ENCODE measurements at places on chromosomes 13 and 19.

DNA sequence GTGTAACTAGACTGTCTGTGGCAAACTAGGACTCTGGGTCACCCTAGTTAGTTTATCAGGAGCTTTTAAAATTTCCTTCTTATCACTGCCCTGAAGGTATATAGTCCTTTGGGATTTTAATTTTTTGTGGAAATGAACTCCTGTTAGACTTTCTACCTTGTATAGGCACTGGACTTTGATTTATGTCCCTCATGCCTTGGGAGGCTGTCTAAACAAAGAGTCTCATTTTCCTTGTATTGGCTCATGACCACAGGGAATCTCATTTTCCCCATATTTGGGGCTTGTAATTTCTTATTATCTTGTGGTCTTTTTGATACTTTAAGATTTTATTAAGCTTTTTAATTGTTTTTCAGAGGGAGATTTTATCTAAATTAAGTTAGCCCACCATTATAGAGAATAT, 21.4 kb downstream of the KCTD4 start:
- DNase-seq, result no peak

- no peak for DNase-seq
These were observed 10.7 kb downstream of the TPGS1 start for GRCh38 chr19:517721-518597.

- no peak for DNase-seq
These were observed 33.9 kb upstream of the FAM216B start for GRCh38 chr13:42747399-42747873.

GRCh38 chr13:80665792-80666333, 324.9 kb upstream of the SPRY2 start:
- no peak for DNase-seq

DNA sequence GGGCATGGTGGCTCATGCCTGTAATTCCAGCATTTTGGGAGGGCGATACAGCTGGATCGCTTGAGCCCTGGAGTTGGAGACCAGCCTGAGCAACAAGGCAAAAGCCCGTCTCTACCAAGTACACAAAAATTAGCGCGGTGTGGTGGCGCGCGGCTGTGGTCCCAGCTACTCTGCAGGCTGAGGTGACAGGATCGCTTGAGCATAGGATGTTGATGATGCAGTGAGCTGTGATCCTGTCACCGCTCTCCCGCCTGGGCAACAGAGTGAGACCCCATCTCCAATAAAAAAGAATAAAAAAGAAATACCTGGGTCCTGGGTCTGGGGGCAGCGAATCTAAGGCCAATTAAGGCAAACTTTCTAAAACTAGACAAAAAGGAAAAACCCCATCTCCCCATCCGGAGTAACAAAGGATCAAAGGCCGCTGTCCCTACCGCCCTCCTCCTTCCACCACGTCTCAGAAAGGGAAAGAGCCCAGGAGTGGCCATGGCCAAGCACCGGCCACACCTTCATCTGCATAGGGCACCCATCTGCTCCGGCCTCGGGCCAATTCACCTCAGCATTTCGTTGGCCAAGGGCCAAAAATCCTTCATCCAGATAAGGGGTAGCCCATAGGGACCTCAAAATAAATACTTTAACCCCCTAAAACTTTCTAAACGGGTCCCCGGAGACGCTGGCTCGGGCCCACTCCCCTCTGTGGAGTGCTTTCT, 851 bp downstream of the ZNF320 start:
- DNase-seq, result peak; percentile 6

DNA sequence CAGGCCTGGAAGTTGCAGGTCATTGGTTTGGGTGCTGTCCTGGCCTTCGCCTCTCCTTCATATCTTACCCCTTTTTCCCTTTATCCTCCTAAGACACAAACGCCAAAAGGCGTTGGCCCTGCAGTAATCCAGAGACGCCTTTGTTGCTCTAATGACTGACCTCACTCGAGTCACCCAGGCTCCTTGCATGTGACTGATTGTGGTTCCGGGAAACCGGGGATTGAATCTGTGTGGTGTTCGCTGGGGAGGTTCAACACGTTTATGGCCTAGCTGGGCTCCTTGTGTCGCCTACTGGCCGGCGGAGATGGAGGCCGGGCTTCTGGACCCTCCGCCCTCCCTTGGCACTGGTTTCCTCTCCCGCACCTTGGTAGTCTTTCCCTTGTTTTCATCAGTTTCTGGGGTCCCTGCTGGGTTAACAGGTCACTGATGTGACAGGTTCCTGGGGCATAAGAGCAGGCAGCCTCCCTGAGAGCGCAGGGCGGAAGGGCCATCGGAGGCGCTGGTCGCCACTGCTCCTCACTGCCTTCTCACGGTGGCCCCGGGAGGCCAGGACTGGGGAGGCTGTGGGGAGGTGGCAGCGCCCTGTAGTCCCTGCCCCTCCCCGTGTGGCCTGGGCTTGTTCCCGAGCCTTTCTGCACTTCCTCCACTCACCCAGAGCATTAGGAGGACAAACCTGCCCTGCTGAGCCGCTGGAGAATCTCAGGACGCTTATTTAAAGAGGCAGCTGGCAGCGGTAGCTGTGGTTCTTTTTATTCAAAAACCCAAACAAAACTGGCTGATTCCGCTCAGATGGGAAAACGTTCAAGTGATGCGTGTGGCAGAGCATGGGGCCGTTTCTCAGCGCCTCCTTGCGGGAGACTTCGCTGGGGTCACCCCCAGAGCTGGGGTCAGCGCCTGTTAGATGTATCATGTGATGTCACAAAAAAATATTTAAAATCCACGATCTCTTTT, 18.1 kb upstream of the NDUFS7 start:
- DNase-seq, result no peak

- peak; percentile 39 for DNase-seq
These were observed 120.9 kb downstream of the NUFIP1 start for GRCh38 chr13:44868397-44868796.

DNA sequence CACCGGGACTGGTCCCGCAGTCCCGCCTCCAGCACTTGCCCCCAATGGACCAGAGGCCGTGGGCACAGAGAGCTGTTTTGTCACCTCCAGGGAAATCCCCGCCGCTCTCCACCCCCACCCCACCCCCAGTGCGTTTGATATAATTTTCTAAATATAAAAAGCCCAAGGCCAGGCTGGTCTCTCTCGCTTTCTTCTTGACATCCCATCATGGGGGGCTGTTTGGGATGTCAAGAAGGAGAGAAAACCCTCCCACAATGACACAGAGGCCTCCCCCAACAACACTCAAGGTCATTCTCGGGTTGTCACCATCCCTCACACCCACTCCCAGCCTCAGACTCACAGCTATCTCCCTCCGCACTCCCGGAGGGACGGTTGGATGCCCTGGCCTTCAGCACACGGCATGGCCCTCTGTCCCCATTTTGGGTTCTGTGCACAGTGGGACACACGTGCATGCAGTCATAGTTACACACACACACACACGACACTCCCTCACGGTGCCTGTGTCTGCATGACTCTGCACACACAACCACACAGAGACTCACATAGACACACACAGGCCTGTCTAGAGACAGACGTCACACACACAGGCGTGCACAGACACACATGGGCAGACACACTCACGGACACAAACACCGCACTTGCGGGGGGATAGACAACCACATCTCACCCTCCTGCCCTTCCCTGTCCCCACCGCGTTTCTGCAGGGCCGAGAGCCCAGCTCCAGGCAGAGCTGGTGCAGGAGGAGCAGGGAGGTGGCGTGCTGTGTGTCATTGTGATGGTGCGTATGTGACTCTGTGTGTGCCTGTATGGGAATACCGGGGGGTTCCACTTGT, 4.8 kb upstream of the NFIC start:
- DNase-seq, result no peak

- DNase-seq, result no peak
These were observed 156.6 kb downstream of the TM9SF2 start for GRCh38 chr13:99657848-99658260.

DNA sequence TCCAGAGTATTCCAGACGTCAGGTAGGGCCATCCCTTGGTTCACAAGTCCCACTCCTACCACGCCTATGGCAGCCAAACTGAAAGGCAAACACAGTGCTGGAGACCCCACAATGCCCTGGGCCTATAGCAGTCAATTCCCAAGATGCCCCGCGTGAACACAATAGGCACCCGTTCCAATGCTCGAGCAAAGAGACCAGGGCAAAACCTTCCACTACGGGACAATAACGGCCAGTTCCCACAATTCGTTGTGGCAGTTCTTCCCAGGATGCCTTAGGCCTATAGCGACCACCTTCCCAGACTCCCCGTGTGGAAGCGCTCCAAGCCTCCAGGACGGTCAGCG, 538 bp downstream of the ZNF428 start:
- DNase-seq, result peak; percentile 81

DNA sequence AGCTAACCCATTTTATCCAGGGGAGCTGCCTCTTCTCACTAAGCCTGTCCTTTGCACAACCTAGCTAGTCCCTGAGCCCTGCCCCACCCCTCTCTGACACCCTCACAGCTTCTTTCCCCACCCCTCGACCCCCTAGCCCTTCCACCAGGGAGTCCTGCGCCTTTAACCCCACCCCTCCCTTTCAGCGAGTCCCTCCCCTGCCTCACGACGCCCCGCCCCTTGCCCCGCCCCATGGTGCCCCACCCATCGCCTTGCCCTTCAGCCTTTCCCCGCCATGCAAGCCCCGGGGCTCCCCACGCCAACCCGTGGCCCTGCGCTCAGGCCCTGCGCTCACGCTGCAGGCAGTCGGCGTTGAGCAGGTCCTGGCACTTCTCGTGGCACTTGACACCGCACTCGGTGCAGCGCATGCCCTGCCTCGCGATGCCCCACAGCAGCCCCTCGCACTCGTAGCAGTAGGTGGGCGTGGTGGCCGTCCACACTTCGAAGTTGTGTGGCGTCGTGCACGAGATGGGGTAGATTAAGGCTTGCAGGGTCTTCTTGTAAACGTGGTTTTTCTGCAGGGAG, 40.0 kb downstream of the UNC13A start:
- DNase-seq, result no peak

GRCh38 chr13:112968380-112968909, 569 bp upstream of the MCF2L start:
- peak; percentile 63 for DNase-seq

- DNase-seq, result no peak
These were observed 123.6 kb downstream of the COL4A2 start for GRCh38 chr13:110430391-110431336.

DNA sequence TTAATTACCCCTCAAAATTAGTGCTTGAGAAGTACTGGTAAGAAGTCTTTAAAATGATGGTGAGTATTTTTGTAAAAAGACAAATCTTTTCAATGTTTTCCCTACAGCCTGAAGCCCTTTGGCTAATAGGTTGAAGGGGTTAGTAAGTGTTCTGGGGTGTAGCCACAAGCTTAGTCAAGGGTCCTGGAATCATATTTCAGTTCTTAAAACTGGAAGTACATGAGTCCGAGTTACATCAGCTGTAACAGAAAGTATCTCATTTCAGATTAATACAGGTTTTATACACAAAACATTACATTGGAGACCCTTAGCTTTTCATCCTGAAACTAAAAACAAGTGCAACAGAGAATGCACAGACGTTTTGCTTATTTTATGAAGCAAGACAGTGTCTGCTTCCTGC, 52.7 kb upstream of the TEX29 start:
- no peak for DNase-seq

DNA sequence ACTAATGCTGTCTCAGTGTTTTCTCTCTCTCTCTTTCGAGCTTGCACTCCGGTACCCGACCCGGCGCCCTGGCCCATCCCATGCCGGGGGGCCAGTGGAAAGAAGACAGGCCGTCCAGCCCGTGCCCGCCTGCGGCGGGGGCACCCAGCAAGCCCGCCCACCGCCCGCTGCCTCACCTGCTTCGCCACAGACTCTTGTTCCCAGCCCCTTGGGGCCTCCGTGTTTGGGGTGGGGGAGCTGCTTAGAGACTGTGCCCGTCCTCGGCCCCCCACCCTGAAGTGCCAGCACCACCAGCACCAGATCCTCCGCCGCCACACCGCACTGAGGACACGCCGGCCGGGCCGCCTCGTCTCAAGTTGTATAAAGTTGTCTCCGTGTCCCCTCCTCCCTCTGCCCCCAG, 2.4 kb downstream of the LENG9 start:
- no peak for DNase-seq

DNA sequence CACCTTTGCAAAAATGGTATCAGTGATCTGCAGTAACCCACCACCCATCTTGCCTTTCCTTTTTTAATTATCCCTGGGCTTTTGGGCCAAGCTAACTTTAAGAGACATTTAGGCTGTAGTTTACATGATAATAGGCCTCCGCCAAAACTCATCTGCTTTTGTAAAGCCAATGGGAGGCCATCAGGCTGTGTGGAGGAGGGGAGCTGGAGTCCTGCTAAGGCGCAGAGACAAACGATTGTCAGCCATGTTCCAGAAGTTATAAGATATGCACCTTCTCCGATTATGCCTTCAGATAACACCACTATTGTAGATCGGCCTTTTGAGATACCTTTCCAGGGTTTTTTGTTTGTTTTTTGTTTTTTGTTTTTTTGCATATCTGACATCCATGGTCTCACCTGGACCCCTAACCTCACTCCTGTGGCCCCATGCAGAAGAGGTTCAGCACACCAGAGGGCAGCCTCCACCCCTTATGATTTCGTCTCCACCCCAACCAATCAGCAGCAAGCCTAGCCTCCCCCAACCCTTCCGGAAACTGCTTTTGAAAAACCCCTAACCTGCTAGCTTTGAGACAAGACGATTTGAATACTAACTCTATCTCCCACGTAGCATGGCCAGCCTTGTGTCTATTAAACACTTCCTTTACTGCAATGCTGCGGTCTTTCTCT, 113.9 kb upstream of the UBL3 start:
- DNase-seq, result no peak

- no peak for DNase-seq
These were observed 6.9 kb upstream of the JUNB start for GRCh38 chr19:12784394-12784870.

- DNase-seq, result peak; percentile 69
These were observed 4.5 kb upstream of the RAB3A start for GRCh38 chr19:18208098-18208951.

DNA sequence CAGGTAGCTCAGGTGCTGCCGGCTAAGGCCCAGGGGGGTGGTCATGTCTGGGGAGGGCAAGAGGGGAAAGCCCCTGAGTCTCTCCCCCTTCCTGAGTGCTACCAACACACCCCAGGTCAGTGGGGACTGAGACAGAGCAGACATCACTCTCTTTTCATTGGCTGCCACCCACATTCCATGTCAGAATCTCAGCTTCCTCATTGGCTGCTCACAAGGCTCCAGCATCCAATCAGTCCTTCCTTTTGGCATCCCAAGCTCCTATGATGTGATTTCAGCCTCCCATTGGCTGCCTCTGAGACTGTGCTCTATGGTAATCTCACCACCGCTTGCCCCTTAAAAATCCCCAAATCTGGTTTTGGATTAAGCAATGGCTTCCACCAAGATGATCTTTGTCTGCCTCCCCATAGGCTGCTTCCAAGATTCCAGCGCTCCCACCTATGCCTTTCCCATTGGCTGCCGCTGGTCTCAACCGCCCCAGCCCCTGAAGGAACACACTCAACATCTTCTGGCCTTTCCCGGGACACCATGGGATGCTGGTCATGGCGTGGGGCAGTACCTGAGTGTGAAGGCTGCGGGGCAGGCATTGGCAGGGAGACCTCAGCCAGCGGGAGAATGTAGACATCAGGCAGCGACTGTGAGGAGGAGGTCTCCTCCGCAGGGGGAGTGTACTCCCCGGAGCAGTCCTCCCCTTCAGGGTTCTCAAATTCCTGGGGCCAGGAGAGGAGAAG, 2.0 kb downstream of the LMTK3 start:
- DNase-seq, result peak; percentile 11

- DNase-seq, result peak; percentile 35
These were observed 221.3 kb downstream of the NHLRC3 start for GRCh38 chr13:39259371-39260140.

All from GM20000 (cell line).